ENCODE measurements at places on chromosomes 4 and X. TPM values are rescaled to one million over a fixed set of nuclear protein-coding genes. Genes with fewer than 3 reads are reported as not detected.

- H3K4me3 ChIP-seq, result no peak overlapping the region
- no peak for DNase-seq
- no peak overlapping the region for H3K27ac ChIP-seq
- H3K4me1 ChIP-seq, result no peaks in the 10 kb centered on the region
These were observed 90.7 kb downstream of the EVC start for GRCh38 chr4:5801696-5802095.

GRCh38 chr4:69843932-69844331 is 16.0 kb downstream of the SULT1E1 start:
- H3K36me3 ChIP-seq, result peaks cover 62% of the 10 kb centered on the region
- no peaks in the 10 kb centered on the region for H3K27me3 ChIP-seq
- DNase-seq, result no peak
- no peak overlapping the region for H3K4me3 ChIP-seq
- H3K27ac ChIP-seq, result no peak overlapping the region
- no peaks in the 10 kb centered on the region for H3K4me1 ChIP-seq

DNA sequence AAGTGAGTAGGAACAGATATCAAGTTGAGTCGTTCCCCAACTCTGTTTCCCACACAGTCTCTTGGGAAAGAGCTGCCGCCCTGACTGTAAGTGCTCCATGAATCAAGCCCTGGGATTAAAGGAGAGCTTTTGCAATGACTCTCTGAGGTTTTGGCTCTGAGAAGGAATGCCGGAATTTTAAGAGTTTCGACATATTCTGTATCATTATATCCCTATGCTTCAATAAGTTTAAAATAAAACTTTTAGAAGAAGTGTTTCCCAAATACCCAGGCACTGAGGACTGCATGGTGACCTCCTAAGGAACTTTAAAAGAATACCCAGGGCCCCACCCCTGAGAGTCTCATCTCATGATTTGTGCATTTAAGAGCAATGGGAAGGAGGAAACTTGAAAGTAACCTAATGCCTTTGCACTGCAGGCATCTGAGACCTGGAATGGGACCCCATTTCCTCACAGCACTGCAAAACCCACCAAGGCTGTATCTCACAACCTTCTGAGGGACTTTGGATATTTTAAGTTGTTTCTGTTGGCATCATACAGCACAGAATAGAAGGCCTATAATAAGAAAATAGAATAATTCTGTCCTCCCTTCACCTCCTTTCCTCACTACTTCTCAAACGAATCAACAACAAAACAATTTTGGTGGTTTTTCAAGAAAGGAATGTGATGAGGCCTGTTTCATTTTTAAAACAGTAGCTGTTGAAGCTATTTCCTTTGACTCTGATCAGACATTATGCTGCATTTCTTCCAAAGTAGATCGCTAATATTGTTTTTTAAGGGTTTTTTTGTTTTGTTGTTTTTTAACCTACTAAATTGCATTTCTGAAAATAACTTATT is 121.2 kb downstream of the GASK1B start:
- H3K27me3 ChIP-seq, result no peaks in the 10 kb centered on the region
- peak; percentile 75 for DNase-seq
- H3K27ac ChIP-seq, result no peak overlapping the region
- no peaks in the 10 kb centered on the region for H3K4me1 ChIP-seq
- H3K36me3 ChIP-seq, result peaks cover 5% of the 10 kb centered on the region

DNA sequence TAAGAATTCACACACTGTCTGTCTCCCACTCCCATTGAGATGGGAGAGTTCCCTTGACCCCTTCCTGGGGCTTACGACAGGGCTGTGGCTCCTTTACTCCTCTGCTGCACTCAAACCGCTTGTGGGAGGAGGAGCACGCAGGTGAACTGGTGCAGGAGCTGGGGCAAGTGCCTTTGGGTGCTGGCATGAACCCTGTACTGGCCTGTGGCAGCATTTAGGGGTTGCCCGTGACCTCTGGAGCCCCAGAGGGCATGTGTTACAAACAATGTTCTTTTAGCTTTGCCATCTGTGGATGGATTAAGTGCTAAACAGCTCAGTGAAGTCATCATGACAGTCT is 21.8 kb upstream of the FTHL17 start:
- H3K36me3 ChIP-seq, result no peaks in the 10 kb centered on the region
- H3K4me3 ChIP-seq, result no peak overlapping the region
- H3K27ac ChIP-seq, result no peak overlapping the region
- no peaks in the 10 kb centered on the region for H3K27me3 ChIP-seq
- no peak for DNase-seq

FGF13 gene
- total RNA-seq, result 0.75 TPM

DNA sequence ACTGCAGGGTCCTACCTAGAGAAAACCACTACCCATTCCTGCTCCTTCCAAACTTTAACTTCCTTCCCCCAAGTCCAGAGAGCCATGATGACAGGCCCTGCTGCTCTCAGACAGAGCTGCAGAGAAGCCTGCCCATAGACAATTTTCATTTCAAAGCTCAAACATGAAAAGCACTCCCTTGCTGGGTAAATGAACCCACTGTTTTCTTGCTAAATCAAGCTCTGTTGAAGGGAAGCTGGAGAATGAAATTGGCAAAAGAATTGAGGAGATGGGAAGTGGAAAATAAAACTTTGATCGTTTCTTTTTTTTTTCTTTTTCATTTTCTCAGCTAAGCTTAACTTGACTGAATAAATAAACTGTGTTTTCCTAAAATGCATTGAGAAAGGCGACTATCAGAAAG is 331.1 kb upstream of the CPEB2 start:
- H3K27me3 ChIP-seq, result no peaks in the 10 kb centered on the region
- no peak overlapping the region for H3K4me3 ChIP-seq
- H3K4me1 ChIP-seq, result peaks cover 7% of the 10 kb centered on the region
- no peak for DNase-seq
- H3K27ac ChIP-seq, result no peak overlapping the region
- H3K36me3 ChIP-seq, result peaks cover 7% of the 10 kb centered on the region

DNA sequence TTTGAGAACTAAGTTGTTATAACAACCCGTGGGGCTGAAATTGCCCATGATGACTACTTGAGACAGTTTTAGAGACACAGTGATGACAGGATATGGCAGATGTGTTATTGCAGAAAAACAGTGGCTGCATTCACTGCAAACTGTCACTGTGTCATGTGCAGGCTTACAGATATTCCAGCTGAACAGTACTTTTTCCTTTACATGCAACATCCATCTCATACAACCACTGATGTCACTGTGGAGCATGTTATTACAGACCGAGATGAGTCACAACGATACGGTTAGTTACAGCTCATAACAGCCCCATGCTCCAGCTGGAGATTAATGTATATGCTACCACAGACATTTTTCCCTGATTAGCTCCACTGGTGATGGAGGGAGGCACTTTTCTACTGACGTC is 207.4 kb downstream of the TMA16 start:
- no peak for DNase-seq
- H3K4me3 ChIP-seq, result no peak overlapping the region
- no peak overlapping the region for H3K27ac ChIP-seq

DNA sequence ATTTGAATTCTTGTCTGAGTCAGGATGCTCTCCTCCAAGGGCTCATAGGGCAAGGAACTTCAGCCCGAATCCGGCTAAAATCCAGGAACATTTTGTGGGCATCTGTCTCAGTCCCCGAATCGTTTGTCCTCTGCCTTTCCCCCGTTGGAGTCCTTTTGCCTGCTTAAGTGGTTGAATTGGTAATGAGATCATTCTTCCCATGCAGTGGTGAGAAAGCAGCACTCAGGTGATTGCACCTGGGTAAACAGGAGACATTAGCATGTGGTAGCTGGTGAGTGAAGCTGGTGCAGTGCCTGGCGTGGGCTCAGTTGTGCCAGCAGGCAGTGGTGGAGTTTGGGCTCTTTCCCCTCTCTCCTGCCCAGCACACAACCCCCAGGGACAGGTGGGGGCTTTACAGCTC is 61.9 kb upstream of the MTM1 start:
- no peaks in the 10 kb centered on the region for H3K4me1 ChIP-seq
- H3K36me3 ChIP-seq, result no peaks in the 10 kb centered on the region
- H3K27me3 ChIP-seq, result no peaks in the 10 kb centered on the region
- no peak overlapping the region for H3K4me3 ChIP-seq
- no peak for DNase-seq

GRCh38 chr4:122823476-122823875 is 3.2 kb upstream of the FGF2 start:
- H3K4me3 ChIP-seq, result no peak overlapping the region
- DNase-seq, result no peak
- peak overlapping the region; percentile 42 for H3K27ac ChIP-seq
- H3K36me3 ChIP-seq, result no peaks in the 10 kb centered on the region
- H3K4me1 ChIP-seq, result peaks cover 13% of the 10 kb centered on the region
- H3K27me3 ChIP-seq, result no peaks in the 10 kb centered on the region

TMEM154 gene
- 37.9 TPM for total RNA-seq

- no peak overlapping the region for H3K27ac ChIP-seq
- no peak for DNase-seq
- H3K36me3 ChIP-seq, result no peaks in the 10 kb centered on the region
- H3K4me1 ChIP-seq, result no peaks in the 10 kb centered on the region
These were observed 2576.8 kb downstream of the PCDH7 start for GRCh38 chr4:33296876-33297455.

- H3K27ac ChIP-seq, result no peak overlapping the region
- H3K36me3 ChIP-seq, result peaks cover 6% of the 10 kb centered on the region
- H3K4me1 ChIP-seq, result no peaks in the 10 kb centered on the region
- no peak for DNase-seq
- peaks cover 9% of the 10 kb centered on the region for H3K27me3 ChIP-seq
- H3K4me3 ChIP-seq, result no peak overlapping the region
These were observed 112.4 kb upstream of the LSM6 start for GRCh38 chr4:146063143-146063542.

DNA sequence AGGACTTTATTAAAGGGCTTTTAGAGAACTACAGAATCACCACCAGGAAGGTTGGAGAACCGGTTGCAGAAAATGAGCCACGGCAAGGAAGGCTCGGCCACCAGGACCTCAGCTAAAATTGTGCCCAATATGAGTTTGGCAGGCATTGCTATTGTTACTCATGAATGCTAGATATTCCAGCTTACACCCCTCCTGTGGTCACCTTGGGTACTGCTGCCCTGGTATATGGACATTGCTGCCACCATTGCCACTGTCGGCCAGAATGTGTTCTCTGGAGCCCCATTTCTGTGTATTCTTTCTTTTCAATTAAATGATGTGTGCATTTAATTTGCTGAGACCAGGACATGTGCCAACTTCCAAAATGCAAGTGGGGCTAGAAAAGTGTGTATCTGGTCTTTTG is 626.7 kb upstream of the BOD1L1 start:
- no peaks in the 10 kb centered on the region for H3K27me3 ChIP-seq
- no peaks in the 10 kb centered on the region for H3K4me1 ChIP-seq
- peak; percentile 71 for DNase-seq
- H3K4me3 ChIP-seq, result no peak overlapping the region

DNA sequence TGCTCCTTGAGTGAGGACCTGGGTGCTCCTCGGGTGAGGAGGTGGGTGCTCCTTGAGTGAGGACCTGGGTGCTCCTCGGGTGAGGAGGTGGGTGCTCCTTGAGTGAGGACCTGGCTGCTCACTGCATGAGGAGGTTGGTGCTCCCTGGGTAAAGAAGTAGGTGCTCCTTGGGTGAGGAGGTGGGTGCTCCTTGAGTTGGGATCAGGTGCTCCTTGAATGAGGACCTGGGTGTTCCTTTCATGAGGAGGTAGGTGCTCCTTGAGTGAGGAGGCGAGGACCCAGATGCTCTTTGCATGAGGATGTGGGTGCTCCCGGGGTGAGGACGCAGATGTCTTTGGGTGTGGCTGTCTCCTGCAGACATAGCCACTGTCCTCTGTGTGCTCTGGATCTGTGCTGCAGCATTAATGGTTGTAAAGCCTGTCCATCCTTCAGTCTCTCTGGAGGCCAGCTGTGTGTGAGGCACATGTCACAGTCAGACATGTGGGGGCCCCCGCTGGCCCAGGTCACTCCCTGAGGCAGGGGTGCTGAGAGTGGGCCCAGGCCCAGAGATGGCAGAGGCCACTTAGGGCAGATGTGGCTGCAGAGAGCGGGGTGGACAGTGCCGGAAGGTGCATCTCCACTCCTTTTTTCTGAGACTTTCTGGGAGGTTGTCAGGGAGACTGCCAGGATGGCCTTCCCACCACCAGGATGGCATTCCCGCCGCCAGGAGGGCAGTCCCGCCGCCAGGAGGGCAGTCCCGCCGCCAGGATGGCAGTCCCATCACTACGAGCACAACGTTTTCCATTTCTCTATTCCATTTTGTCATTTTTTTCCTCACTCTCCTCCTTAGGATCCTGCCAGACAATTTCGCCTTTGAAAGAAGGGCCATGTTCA is 101.8 kb downstream of the HMX1 start:
- no peak overlapping the region for H3K4me3 ChIP-seq
- peaks cover 6% of the 10 kb centered on the region for H3K36me3 ChIP-seq
- H3K27ac ChIP-seq, result no peak overlapping the region
- H3K27me3 ChIP-seq, result no peaks in the 10 kb centered on the region

DNA sequence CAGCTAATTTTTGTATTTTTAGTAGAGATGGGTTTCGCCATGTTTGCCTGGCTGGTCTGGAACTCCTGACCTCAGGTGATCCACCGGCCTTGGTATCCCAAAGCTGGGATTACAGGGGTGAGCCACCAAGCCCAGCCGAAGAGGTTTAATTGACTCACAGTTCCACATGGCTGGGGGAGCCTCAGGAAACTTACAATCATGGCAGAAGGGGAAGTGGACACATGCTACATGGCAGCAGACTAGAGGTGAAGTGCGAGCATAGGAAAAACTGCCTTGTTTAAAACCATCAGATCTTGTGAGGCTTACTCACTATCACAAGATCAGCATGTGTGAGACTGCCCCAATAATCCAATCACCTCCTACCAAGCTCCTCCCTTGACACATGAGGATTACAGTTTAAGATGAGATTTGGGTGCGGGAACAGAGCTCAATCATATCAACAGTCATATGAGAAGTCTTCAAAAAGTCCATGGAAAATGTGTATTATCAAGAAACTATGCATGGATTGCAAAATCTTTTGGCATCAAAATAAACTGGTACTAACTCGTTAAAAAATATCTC is 25.8 kb upstream of the RPL39 start:
- H3K36me3 ChIP-seq, result no peaks in the 10 kb centered on the region
- peaks cover 28% of the 10 kb centered on the region for H3K27me3 ChIP-seq
- no peak overlapping the region for H3K27ac ChIP-seq
- no peak for DNase-seq
- no peak overlapping the region for H3K4me3 ChIP-seq

GRCh38 chr4:53497487-53498244 is 93.6 kb downstream of the LNX1 start:
- no peaks in the 10 kb centered on the region for H3K27me3 ChIP-seq
- H3K4me1 ChIP-seq, result peaks cover 5% of the 10 kb centered on the region
- no peaks in the 10 kb centered on the region for H3K36me3 ChIP-seq
- H3K4me3 ChIP-seq, result no peak overlapping the region
- H3K27ac ChIP-seq, result no peak overlapping the region

DNA sequence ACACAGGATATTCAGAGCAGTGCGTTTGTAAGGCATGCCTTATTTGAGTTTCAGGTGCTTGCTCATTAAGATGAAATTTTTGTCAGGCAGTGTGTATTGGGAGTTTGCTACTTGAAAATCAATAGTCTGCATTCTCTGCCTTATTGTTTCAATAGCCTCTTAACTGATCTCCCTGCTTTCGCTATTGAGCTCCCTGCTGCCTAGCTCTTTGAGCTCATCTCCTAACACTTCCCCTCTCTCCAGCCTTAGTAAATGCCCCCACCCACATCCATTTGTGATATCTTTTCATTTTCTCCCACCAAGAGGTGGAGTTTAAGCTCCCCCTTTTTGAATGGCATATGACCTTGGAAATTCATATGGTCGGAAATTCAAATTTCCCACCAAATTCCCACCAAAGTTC is 256.6 kb downstream of the IL1RAPL1 start:
- H3K4me1 ChIP-seq, result peaks cover 8% of the 10 kb centered on the region
- H3K36me3 ChIP-seq, result no peaks in the 10 kb centered on the region
- DNase-seq, result no peak
- H3K4me3 ChIP-seq, result no peak overlapping the region

Data from MCF 10A (cell line).